Endodermal cell (in vitro differentiated cells): ENCODE measurements at places on chromosomes 4 and X. TPM values are rescaled to one million over a fixed set of nuclear protein-coding genes. Genes with fewer than 3 reads are reported as not detected.

DNA sequence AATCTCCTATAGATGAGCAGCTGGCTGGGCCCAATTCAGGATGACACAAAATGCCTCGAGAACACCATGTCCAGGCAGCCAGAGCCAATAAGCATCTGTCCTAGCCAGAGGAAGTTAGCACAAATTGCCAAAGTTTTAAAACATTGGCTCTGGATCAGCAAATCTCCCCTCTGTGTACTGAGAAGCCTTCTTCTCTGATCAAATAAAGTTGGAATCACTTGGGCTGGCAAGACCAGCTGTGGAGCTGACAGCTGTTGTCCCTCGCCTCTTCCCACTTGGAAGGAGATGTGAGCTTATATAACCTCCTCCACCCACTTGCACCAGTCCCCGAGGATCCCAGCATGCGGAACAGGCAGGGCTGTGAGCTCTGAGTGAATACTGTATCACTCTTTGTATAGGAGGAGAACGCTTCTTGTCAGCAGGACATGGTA lies 183.9 kb downstream of the OPHN1 start:
- no peaks in the 10 kb centered on the region for H3K27me3 ChIP-seq
- no peak overlapping the region for H3K4me3 ChIP-seq

DNA sequence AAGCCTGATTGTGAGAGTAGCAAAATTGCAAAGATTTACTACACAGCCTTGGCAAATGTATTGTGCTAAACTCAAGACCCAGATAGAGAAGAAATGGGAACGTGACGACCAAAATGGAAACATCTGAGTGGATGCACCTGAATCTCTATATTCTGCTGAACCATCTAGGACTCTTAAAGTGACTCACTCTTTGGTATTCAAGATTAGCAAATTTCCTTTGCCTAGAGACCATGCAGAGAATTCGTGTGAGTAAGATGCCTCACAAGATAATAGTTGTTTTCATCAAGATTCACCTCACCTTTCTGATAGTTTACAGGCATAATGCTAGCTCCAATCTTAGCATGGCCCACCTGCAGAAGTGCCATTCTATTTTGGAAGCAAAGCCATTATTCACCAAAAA lies 14.4 kb upstream of the ATOH1 start:
- H3K4me1 ChIP-seq, result no peaks in the 10 kb centered on the region
- peaks cover 33% of the 10 kb centered on the region for H3K27me3 ChIP-seq
- no peak overlapping the region for H3K4me3 ChIP-seq
- no peak for DNase-seq
- no peaks in the 10 kb centered on the region for H3K36me3 ChIP-seq

- H3K27me3 ChIP-seq, result no peaks in the 10 kb centered on the region
- no peaks in the 10 kb centered on the region for H3K4me1 ChIP-seq
- no peak overlapping the region for H3K27ac ChIP-seq
These were observed 32.7 kb upstream of the MXRA5 start for GRCh38 chrX:3379111-3379510.

MAOA gene
- 3.5 and 4.7 TPM in 2 replicates for total RNA-seq

- no peak overlapping the region for H3K4me3 ChIP-seq
- no peak for DNase-seq
- H3K27me3 ChIP-seq, result no peaks in the 10 kb centered on the region
- no peak overlapping the region for H3K27ac ChIP-seq
- H3K36me3 ChIP-seq, result no peaks in the 10 kb centered on the region
- peaks cover 2% of the 10 kb centered on the region for H3K4me1 ChIP-seq
These were observed 210.7 kb downstream of the PPP3CA start for GRCh38 chr4:101136373-101137370.

GRCh38 chrX:3526731-3527130 lies 180.3 kb upstream of the MXRA5 start:
- no peaks in the 10 kb centered on the region for H3K4me1 ChIP-seq
- no peaks in the 10 kb centered on the region for H3K36me3 ChIP-seq
- no peak overlapping the region for H3K27ac ChIP-seq
- no peak overlapping the region for H3K4me3 ChIP-seq
- no peaks in the 10 kb centered on the region for H3K27me3 ChIP-seq
- no peak for DNase-seq

DNA sequence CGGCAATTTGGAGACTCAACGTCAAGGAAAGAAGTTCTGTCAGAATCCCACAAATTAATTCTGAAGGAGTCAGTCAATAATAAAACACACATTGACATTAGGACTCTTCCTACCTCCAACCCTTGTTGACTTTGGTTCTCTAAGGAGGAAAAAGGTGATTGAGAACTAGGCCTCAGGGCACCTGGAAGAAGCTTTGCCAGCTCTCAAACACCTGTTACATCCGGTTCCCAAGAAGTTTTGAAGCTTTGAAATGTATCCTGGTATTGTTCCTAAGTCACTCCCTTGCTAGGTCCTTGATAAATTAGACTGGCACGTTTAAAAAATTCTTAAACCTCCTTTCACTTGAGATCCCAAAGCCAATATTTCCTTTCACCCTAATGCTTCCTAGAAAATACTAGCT lies 1.7 kb upstream of the CCDC160 start:
- H3K4me1 ChIP-seq, result no peaks in the 10 kb centered on the region
- H3K27ac ChIP-seq, result no peak overlapping the region
- no peak overlapping the region for H3K4me3 ChIP-seq
- no peaks in the 10 kb centered on the region for H3K27me3 ChIP-seq
- DNase-seq, result no peak
- no peaks in the 10 kb centered on the region for H3K36me3 ChIP-seq

DNA sequence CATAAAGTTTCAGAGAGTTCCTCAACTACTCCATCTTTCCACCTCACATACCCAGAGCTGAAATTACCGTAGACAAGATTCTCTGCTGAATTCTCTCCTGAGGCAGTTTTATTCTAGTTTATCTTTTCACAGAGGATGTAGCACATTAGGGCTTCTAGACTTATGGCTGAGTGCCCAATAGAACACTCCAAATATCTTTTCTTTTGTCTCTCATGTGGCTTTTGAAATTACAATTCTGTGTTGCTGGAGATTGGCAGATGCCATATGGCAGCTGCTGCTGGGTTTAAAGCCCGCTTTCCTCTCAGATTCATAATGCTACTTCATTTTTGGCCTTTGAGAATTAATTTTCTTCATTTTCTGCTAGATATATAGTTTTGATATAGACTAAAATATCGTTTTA lies 107.6 kb upstream of the BANK1 start:
- no peak overlapping the region for H3K27ac ChIP-seq
- no peaks in the 10 kb centered on the region for H3K27me3 ChIP-seq
- H3K4me3 ChIP-seq, result no peak overlapping the region
- no peak for DNase-seq

THOC2 gene
- 80.0 and 88.8 TPM in 2 replicates for total RNA-seq

FAM241A gene
- 0.07 to 0.21 TPM (median 0.13 TPM) in 3 replicates for total RNA-seq
